CD14-positive monocyte (primary cell): ENCODE measurements at places on chromosomes 3 and 15. TPM values are rescaled to one million over a fixed set of nuclear protein-coding genes. Genes with fewer than 3 reads are reported as not detected.

Gene CMTM8
- 0.94 TPM for polyA plus RNA-seq

Gene ACTRT3
- 0.08 TPM for polyA plus RNA-seq

Gene SHC4
- 0.09 TPM in 1 of 2 replicates, not detected in the other for polyA plus RNA-seq

DNA sequence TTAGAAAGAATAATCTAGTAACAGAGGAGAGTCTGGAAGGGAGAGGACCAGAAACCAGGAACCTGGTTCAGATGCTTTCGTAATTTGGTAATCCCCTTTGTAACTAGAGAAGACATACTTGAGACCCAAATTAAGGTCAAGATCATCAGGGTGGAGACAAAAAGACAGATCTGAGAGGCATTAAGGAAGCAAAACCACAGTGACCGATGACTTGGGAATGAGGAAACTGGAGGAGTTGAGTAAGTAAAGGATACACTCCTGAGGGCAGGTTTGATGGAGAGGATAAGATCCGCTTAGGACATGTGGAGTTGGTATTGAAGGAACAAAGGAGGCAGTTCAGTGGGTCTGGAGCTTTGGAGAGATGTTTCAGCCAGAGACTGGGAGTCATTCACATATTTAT lies 23.6 kb upstream of the BCL2A1 start:
- no peak overlapping the region for H3K27ac ChIP-seq
- H3K4me3 ChIP-seq, result no peak overlapping the region
- no peaks in the 10 kb centered on the region for H3K27me3 ChIP-seq
- H3K36me3 ChIP-seq, result no peaks in the 10 kb centered on the region

DNA sequence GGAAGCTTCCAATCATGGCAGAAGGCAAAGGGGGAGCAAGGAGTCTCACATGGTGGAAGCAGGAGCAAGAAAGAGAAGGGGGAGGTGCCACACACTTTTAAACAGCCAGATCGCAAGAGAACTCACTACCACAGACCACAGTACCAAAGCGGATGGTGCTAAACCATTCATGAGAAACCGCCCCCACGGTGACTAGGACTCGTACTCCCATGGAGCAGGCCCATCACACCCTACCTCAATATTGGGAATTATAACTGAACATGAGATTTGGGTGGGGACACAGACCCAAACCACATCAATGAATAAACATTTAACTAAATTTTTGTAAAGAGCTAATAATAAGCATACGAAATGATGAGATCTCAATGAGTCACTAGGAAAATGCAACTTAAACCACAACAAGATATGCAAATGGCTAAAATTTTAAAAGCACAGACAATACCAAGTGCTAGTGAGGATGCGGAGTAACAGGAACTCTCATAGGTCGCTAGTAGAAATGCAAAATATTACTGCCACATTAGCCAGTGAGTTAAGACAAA lies 10.0 kb downstream of the MRPS25 start:
- H3K4me1 ChIP-seq, result no peaks in the 10 kb centered on the region
- H3K36me3 ChIP-seq, result peaks cover 80% of the 10 kb centered on the region
- no peak for DNase-seq
- no peak overlapping the region for H3K27ac ChIP-seq
- no peak overlapping the region for H3K4me3 ChIP-seq

GRCh38 chr15:52491472-52491871 lies 37.2 kb downstream of the MYO5A start:
- H3K27ac ChIP-seq, result no peak overlapping the region
- DNase-seq, result no peak
- H3K27me3 ChIP-seq, result no peaks in the 10 kb centered on the region
- H3K4me3 ChIP-seq, result no peak overlapping the region

DNA sequence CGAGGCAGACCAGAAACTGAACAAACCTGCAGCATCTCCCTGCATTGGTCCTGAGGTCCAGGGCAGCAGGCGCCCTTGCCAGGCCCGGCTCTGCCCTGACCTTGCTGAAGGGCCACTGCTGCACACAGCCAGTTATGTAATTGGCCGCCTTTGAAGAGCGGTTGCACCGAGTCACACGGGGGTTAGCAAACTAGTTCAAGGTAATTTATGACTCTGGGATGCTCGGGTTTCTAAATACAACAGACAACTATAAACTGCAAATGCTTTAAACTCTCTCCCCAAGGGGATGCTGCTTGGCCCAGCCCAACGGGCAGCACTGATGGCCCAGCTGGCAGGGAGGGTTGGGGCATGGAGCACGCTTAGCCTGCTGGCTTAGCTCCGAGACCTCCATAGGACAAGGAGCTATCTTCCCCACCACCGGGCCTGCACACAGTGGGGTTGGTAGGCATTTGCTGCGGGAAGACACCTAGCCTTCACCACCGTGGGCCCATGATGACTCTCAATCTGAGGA lies 60.3 kb upstream of the IQSEC1 start:
- H3K4me3 ChIP-seq, result no peak overlapping the region
- H3K4me1 ChIP-seq, result no peaks in the 10 kb centered on the region
- DNase-seq, result no peak
- no peak overlapping the region for H3K27ac ChIP-seq
- H3K36me3 ChIP-seq, result no peaks in the 10 kb centered on the region
- H3K27me3 ChIP-seq, result no peaks in the 10 kb centered on the region

DNA sequence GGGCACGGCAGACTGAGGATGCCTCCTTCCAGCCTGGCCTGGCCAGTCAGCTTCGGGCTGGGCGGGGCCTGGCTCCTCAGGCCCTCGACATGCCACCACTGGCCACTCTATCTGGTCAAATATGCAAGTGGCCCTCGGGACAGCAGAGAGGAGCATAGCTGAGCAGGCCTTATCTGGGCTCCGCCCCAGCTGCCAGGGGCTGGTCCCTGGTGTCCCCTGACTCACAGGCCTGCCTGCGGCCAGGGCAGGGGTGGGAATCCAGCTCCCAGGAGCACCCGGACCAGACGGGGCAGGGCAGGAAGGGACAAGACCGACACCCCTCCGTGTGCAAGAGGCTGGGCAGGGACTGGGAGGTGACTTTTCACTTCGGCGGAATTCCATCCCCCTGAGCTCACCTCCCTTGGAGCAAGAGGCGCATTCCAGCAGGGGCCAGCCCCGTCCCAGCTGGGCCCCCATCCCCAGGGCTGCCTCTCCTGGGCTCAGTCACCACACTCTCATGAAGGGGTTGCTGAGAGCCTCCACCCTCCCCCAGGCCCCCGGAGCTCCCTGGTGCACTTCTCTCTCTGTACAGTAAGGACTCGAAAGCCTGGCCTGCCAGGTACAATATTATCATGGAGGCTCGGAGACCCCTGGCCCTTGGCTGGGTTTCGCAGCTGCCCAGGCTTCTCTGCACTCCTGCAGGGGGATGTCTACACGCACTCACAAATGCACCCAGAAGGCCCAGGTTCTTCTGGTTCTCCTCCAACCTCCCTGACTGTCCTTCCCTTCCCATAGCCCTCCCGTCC lies 29.5 kb downstream of the WNT7A start:
- no peak overlapping the region for H3K27ac ChIP-seq
- H3K4me3 ChIP-seq, result no peak overlapping the region
- H3K27me3 ChIP-seq, result no peaks in the 10 kb centered on the region
- no peaks in the 10 kb centered on the region for H3K36me3 ChIP-seq

DNA sequence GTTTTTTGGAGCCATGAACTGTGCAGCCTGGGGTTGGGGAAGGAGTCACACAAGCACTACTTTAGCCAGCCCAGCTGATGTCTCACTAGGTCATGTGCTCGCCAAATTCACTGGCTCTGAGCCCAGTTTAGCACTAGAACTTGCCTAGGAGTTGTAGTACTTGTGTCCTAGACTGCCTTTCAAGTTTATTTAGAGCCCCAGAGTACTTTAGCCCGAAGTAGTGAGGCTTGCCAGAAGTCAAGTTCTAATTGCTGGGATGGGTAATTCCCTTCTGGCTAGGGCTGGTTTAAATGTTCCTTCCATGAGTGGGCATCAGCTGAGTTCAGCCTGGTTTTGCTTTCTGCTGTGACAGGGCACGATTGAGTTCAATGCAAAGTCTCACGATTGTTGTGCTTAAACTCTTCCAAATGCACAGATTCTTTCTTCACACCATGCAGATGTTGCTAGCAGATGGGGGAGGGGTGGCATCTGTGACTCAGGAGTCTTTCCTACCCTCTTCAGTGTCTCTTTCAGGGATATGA lies 228.2 kb upstream of the ZPLD1 start:
- no peak for DNase-seq
- H3K36me3 ChIP-seq, result no peaks in the 10 kb centered on the region
- no peaks in the 10 kb centered on the region for H3K27me3 ChIP-seq
- H3K4me3 ChIP-seq, result no peak overlapping the region
- H3K27ac ChIP-seq, result no peak overlapping the region

DNA sequence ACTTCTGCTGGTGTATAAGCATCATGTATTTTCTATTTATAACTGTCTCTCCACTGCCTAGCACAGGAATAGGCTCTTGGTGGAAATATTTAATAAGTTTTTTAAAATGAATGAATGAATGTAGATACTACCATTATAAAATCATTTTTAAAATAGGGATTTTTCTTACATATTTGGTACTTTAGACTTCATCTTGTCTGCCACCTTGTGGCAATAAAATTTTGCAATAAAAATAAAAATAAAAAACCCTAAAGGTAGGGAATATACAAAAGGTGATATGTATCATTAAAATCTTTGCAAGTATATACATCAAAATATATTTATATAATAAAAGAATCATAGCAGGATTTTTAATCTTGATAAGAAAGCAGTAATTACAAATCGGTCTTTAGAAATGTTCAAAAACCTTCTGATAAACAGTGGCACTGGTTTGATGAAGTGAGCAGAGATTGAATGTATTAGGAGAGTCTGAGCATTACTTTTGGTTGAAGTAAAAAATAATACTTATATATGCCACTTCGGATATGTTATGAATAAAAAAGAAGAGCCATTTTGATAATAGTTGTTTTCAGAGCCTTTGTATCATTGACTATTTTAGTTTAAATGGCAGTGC lies 95.2 kb downstream of the SPATA16 start:
- no peaks in the 10 kb centered on the region for H3K27me3 ChIP-seq
- no peak overlapping the region for H3K27ac ChIP-seq
- H3K36me3 ChIP-seq, result no peaks in the 10 kb centered on the region
- no peak overlapping the region for H3K4me3 ChIP-seq
